Mammary epithelial cell (primary cell): ENCODE measurements at places on chromosomes 2 and 18.

DNA sequence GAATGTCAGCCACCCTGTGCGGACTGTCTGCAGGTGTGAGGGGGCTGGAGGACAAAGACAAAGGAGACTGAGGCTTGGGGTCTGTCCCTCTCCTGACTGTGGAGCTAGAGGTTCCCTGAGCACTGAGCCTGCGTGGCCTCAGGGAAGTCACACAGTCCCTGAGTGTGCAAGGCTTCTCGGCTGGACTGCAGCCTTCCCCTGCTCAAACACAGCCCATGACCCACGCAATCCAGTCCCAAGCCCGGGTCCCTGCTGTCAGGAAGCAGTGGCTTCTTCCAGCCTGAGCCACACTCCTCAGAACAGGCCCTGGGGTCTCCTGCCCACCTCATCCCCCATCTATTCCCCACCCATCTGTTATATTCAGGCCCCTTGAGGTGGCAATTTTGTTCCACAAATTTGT lies 2.7 kb downstream of the ASTL start:
- no peak for DNase-seq

GRCh38 chr2:215900203-215900611 lies 113.1 kb downstream of the MREG start:
- peak; percentile 98 for DNase-seq

GRCh38 chr18:24710474-24710873 lies 250.0 kb downstream of the HRH4 start:
- DNase-seq = no peak

GRCh38 chr2:187687585-187687984 lies 133.3 kb upstream of the TFPI start:
- DNase-seq = no peak

DNA sequence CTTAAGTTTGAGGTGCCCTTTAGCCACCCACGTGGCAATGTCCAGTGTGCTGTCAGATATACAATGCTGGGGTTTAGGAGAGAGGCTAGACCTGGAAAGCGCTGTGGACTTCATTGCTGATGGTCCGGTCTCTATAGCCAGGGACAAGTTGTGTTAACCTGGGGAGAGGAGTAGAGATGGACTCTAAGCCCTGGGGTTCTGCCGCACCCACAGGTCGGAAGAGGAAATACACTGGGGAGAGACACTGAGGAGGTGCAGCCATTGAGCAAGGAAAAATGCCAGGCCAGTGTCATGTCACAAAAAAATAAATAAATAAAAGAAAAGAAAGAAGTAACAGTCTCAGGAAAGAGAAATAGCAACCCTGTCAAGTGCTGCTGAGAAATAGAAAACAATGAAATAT lies 106.9 kb upstream of the CBLN2 start:
- DNase-seq = no peak

DNA sequence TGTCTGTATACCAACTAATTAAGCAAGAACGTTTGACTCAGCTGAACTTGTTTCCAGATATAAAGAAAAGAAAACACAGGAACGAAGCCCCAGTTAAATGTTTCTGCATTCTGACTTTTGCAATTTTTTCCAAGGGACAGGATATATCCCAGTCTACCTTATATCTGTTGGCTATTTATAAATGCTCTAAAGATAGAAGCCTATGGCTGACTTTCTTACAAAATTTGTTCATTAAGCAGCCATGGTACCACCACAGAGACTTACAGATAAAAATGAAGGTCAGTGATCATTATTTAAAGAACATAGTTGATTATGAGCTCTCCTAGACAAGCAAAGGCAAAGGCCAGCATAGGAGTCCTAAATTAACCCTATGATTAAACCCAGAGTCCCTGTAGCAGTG lies 462.7 kb upstream of the SPHKAP start:
- no peak for DNase-seq

DNA sequence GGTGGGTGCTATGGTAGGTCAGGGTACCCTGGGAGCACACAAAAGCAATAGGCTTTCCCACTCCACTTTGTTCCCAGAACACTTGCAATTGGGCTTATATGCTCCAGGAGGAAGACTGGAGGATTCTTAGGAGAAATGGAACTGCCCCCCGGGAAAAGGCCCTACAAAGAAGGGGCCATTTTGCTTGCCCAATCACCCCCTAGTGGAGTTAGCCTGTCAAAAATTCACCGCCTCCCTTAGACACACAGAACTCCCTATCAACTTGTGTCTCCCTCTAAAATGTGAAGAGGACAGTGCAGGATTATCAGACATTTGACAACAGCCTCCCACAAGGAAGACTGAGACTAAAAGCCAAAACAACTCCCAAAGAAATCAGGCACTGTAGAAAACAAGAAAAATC lies 36.5 kb downstream of the NLRC4 start:
- DNase-seq = no peak

DNA sequence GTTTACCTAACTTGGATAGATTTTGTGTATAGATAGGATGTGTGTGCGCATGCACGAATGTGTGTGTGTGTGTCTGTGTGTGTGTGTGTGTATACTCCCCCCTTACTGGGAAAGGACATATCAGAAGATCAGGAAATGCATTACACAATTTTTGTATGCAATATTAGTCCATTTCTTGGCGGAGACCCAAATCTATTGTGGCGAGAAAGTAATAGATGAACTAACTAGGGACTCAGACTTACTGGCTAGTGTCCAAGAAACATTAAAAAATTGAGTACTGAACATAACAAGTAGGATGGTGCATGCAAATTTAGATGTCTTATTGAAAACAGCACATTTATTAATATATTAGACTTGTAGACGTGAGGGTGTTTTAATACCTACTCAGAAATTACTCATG lies 1036.5 kb upstream of the FANCL start:
- DNase-seq = no peak

GRCh38 chr2:68835621-68836020 lies 35.6 kb downstream of the BMP10 start:
- DNase-seq = no peak

DNA sequence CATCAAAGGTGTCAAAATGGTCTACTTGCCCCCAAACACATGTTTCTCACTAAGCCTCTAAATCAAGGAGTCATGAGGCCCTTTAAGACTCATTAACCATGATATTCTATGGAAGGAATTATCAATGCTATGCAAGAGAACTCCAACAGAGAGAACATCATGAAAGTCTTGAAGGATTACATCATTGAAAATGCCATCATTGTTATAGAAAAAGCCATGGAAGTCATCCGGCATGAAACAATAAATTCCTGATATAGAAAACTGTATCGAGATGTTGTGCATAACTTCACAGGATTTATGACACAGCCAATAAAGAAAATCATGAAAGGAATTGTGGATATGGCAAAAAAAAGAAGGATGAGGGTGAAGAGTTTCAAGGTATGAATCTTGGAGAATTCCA lies 1363.6 kb upstream of the CDH2 start:
- DNase-seq = no peak

- DNase-seq = no peak
These were observed 41.1 kb upstream of the ASXL3 start for GRCh38 chr18:33536904-33537303.

DNA sequence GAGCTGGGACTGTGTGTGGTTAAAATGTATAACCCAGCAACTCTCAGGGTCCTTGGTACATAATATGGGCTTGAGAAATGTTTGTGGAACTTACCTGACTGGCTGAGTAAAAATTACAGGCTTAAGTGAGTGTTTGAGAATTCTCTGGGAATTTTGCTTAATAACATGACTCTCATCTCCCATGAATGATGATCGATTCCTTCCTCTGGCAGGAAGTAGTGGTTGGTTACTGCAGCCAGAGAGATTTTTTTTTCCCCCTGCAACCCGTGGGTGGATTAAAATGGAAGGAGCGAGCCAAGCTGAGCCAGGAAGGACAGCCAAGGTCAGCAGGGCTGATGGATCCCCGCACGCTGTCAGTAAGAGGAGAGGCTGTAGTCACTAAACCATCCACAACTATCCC lies 40.6 kb upstream of the RFX8 start:
- peak; percentile 20 for DNase-seq

DNA sequence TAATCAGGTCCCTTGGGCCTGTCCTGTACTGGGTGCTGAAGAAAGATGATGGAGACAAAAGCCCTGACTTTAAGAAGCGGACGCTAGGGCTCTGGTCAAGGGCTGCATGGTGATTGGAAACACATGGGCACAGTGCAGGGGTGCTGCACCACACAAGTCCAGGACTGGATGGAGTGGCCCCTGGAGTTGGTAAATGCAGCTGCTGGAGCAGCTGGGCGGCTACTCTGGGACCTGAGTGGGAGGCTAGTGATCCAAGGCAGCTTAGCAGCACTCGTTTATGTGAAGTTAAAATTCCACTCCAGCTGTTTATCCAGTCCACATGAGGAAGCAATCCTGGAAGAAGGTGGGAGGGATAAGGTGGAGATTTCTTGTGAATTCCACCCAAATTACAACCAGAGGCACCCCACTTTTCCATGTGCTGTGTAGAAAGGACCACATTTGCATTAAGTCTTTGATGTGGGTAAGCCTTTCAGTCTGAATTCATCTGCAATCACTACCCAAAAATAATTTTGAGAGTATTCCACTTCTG lies 24.9 kb downstream of the MERTK start:
- DNase-seq = no peak

- DNase-seq = no peak
These were observed 13.0 kb upstream of the HAT1 start for GRCh38 chr2:171909266-171909665.

GRCh38 chr18:30522288-30522929 lies 520.1 kb downstream of the DSC3 start:
- no peak for DNase-seq

GRCh38 chr2:48725696-48726494 lies 29.6 kb downstream of the LHCGR start:
- no peak for DNase-seq

DNA sequence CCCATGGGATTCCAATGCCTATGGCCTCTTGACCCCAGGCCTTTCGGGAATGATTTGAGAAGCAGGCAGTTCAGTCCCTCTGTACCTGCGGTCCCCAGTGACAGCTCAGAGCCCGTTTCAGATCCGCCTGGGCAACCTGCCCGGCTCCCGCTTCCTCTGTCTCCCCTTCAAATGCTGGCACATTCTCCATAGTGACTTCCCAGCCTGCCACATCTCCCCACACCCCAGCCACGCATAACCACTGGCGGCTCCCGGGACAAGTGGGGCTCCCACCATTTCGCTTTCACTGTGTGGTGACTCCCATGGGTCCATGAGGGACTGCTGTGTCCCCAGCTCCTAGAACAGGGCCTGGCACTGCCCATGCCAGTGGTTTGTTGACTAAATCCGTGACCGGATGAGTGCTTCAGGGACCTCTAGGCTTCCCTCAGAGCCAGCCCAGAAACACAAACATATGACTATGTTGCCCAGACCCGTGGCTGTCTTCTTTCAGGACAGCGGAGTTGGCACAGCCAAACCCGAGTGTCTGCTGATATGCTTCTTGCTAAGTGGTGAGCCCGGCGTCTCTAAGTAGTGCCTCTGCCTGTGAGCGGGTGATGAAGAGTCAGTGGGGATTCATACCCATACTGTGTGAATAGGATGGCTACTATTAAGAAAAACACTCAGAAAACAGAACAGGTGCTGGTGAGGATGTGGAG lies 91.2 kb downstream of the GLI2 start:
- DNase-seq = no peak

DNA sequence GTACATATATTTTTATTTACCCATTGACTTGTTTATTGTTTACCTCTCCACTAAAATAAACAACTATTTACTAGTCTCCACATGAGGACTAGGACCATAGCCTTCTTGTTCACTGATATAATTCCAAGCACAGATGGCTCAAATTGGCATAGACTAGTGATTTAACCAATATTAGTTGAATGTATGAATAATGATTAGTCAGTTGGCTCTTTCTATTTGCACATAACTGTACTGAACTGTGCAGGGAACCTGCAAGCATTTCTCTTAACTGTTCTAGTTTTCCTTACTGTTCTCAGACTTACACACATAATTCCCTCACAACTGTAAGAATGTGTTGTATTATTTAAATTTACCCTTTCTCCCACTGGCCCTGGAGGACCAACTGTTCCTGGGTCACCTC lies 91.9 kb downstream of the COL3A1 start:
- DNase-seq = no peak

DNA sequence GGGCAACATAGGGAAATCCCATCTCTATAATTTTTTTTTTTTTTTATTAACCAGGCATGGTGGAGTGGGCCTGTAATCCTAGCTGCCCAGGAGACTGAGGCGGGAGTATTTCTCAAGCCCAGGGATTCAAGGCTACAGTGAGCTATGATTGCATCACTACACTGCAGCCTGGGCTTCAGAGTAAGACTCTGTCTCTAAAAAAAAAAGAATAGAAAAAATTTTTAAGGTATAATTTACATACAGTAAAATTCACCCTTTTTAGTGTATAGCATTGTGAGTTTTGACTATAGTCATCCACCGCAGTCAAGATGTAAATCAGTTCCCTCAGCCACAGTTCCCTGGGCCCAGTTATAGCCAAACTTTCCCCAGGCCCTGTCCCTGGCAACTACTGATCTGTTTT lies 57.1 kb upstream of the MSH6 start:
- DNase-seq = no peak

DNA sequence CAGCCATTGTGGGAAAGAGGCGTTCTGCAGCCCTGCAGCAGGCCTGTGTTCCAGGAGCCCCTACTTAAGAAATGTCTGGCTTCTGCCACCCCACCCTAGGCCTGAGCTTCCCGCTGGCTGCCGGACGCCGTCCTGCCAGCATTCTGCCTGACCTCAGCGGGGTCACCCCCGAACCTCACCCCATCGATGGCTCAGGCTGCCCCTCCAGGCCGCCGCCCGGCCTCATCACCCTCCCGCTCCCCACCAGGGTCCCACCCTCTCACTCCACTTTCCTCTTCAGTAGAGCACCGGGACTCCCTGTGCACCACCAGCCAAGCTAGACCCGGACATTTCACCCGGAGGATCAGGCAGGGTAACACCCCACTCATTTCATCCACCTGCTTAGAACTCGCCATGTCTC lies 73.6 kb upstream of the SALL3 start:
- no peak for DNase-seq

GRCh38 chr2:216862628-216863398 lies 2.9 kb upstream of the TNP1 start:
- no peak for DNase-seq

DNA sequence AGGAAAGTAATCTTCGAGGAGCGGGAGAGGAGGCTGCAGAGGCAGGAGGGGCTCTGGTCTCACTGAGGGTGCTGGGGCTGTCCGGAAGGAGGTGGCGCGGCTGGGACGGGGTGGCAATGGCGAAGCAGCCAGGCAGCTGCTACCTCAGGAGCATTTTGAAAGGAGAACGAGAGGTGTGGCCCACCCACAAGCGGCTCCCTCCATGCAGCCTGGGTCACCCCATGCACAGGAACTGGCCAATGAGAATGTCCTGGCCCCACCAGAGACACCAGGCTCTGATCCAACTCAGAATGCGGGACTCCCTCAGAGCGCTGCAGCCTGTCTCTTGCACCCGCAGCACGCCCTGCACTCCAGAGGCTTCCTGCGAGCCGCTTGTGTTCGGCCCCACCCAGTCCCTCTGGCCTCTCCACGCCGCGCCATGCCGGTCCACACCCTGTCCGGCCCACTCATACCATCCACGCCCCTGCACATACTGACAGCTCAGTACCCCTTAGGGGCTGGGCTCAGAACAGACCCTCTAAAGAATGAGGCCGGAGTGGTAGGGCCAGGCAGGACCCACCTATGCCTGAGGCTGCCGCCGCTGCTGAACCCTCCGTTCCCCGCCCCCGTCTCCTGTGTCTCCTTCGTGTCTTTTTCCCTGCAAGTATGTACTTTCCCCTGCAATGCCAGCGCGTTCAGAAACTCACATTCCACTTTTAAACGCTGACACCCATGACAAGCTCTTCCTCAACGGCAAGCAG lies 6.4 kb upstream of the BOK start:
- no peak for DNase-seq
